ENCODE measurements at places on chromosomes 2 and 18. TPM values are rescaled to one million over a fixed set of nuclear protein-coding genes. Genes with fewer than 3 reads are reported as not detected.

- DNase-seq, result no peak
- no peaks in the 10 kb centered on the region for H3K27me3 ChIP-seq
- no peak overlapping the region for H3K4me3 ChIP-seq
Measured at GRCh38 chr2:28505361-28505760, 9.5 kb downstream of the PLB1 start.

DNA sequence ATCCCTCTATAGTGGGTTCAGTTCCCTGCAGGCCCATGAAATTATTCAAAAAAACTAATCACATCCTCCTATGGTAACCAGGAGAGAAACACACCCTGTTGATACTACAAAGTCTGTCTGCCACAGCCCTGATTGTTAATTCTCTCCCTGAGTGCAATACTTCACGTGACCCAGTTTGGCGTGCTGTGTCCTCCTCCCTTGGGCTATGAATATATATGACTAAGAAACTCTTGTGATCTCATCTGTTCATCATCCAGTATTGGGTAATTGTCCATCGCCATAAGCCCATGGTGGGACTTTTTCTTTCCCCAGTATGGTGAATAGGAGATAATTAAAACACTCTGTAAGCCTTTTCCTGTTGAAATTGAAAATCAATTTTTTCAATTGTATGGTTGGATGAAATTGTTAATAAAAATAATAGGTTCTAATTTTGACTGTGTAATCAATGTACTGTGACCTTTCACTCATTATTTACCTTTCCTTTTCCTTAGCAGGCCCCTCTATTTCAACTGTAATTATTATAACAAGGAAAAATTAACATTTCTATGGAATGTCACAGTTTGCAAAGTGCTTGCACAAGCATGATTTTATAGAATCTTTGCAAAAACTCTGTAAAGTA is 1822.6 kb downstream of the SUCLG1 start:
- H3K27me3 ChIP-seq, result no peaks in the 10 kb centered on the region
- no peaks in the 10 kb centered on the region for H3K4me1 ChIP-seq
- H3K36me3 ChIP-seq, result no peaks in the 10 kb centered on the region
- no peak for DNase-seq
- H3K27ac ChIP-seq, result no peak overlapping the region

GRCh38 chr2:180057706-180058412 is 50.8 kb upstream of the CWC22 start:
- no peaks in the 10 kb centered on the region for H3K27me3 ChIP-seq
- H3K4me1 ChIP-seq, result peaks cover 33% of the 10 kb centered on the region
- no peak overlapping the region for H3K4me3 ChIP-seq
- no peak overlapping the region for H3K27ac ChIP-seq

DNA sequence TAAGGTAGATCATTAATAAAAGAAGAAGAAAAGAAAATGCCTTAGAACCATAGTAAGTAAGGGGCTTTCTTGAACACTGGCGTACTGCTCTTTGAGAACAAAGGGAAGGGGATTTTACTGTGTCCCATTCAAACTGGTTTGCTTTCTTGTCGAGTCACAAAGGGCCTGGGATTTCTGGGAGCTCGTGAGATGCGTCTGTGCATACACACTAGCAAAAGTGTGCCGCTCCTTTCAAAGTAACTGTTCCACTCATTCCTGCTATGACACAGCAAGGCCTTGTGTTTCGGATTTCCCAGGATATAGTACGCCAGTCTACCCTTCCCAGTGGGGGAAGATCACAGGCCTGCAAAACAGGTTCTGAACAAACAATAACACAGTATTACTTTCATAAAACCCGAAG is 93.0 kb downstream of the KCTD18 start:
- H3K36me3 ChIP-seq, result peaks cover 6% of the 10 kb centered on the region
- H3K27ac ChIP-seq, result no peak overlapping the region
- DNase-seq, result no peak

DNA sequence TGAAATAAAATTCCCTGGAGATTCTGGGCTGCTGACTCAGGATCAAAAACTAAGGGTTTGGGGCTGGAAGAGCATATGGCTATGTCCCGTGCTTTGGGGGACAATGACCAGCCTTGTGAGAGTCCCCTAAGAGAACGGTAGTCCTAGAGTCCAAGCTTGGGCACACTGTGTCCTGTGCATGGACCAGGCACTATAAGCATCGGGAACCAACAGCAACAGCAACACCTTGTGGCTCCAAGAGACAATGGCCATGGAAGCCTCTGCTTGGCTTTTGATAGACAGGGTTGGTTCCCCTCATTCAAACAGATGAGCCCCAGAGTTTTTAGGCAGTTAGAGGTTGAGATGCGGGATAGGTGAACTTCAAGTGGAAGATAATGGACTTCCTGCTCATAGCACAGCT is 294.4 kb upstream of the CHAC2 start:
- H3K27ac ChIP-seq, result no peak overlapping the region
- no peaks in the 10 kb centered on the region for H3K27me3 ChIP-seq
- no peaks in the 10 kb centered on the region for H3K4me1 ChIP-seq
- no peaks in the 10 kb centered on the region for H3K36me3 ChIP-seq
- no peak overlapping the region for H3K4me3 ChIP-seq

- H3K4me3 ChIP-seq, result no peak overlapping the region
- no peaks in the 10 kb centered on the region for H3K4me1 ChIP-seq
Measured at GRCh38 chr2:128269990-128270671, 48.5 kb downstream of the HS6ST1 start.

DNA sequence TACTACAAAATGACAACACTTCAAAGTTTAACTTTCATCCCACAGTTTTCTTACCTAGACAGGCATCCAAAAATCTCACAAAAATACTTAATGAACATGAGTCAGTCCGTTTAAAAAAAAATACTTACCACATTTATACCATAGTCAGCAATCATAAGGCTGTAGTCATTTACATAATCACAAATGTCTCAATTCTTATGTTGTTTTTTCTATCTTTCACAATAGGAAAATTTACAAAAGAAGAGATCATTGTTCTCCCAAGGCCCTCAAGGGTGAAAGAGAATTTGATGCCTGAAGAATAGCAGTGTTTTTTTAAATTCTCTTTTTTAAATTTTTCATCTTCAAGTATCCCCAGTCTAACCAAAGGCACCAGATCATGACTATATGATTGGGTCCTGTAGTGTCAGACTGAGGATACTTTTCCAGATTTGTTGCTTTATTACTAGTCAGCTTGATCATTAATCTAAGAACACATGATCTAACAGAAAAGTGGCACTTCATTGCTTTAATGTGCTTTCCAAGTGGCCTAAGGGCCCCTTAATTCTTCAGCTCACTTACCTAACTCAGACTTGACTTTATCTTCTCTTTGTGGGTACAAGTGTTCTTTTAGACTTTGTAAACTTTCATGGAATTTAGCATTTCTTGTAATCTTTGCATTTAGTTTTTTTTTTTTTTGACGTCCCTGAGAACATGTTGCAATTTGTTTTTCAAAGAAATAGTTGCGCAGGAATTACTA is 4.7 kb downstream of the SCYGR5 start:
- H3K4me3 ChIP-seq, result no peak overlapping the region
- H3K4me1 ChIP-seq, result no peaks in the 10 kb centered on the region
- H3K27me3 ChIP-seq, result no peaks in the 10 kb centered on the region
- H3K27ac ChIP-seq, result no peak overlapping the region
- no peaks in the 10 kb centered on the region for H3K36me3 ChIP-seq
- DNase-seq, result no peak

- H3K4me1 ChIP-seq, result no peaks in the 10 kb centered on the region
- H3K27ac ChIP-seq, result peak overlapping the region; percentile 14
- no peaks in the 10 kb centered on the region for H3K36me3 ChIP-seq
Measured at GRCh38 chr2:43276962-43277391, 50.6 kb upstream of the ZFP36L2 start.

GRCh38 chr2:200408428-200409316 is 101.2 kb downstream of the KCTD18 start:
- no peak overlapping the region for H3K4me3 ChIP-seq
- DNase-seq, result no peak
- H3K4me1 ChIP-seq, result peaks cover 56% of the 10 kb centered on the region
- peak overlapping the region; percentile 60 for H3K27ac ChIP-seq
- H3K36me3 ChIP-seq, result no peaks in the 10 kb centered on the region
- H3K27me3 ChIP-seq, result no peaks in the 10 kb centered on the region

Gene POTEF
- total RNA-seq, result 21.8 TPM

Gene KIF1A
- total RNA-seq, result 33.1 TPM

Gene MZT2B
- 384 TPM for total RNA-seq

Gene CRYBA2
- 0.59 TPM for total RNA-seq

Gene COLEC11
- not detected for total RNA-seq

Gene MAP4K4
- total RNA-seq, result 263 TPM

All from Caco-2 (cell line).